ENCODE measurements at places on chromosomes 16 and 17.
A peak's percentile ranks its signal among the peaks of the same experiment; 100 is the strongest.

- no peak for DNase-seq
Measured at GRCh38 chr16:86220561-86220960, 289.8 kb upstream of the FOXF1 start.

DNA sequence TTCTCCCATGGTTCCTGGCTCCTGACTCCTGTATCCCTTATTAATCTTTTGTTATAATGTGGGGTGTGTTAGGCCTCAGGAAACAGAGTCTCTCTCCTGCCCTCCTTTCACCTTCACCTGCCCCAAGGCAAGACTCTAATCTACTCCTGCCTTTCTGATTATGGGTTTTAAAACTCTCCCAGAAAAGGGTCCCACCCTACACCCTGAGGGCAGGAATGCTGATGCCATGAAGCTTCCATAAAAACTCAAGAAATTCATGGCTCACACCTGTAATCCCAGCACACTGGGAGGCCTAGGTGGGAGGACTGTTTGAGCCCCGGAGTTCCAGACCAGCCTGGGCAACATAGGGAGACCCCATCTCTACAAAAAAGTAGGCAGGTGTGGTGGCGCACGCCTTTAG is 18.6 kb upstream of the SRCAP start:
- no peak for DNase-seq

DNA sequence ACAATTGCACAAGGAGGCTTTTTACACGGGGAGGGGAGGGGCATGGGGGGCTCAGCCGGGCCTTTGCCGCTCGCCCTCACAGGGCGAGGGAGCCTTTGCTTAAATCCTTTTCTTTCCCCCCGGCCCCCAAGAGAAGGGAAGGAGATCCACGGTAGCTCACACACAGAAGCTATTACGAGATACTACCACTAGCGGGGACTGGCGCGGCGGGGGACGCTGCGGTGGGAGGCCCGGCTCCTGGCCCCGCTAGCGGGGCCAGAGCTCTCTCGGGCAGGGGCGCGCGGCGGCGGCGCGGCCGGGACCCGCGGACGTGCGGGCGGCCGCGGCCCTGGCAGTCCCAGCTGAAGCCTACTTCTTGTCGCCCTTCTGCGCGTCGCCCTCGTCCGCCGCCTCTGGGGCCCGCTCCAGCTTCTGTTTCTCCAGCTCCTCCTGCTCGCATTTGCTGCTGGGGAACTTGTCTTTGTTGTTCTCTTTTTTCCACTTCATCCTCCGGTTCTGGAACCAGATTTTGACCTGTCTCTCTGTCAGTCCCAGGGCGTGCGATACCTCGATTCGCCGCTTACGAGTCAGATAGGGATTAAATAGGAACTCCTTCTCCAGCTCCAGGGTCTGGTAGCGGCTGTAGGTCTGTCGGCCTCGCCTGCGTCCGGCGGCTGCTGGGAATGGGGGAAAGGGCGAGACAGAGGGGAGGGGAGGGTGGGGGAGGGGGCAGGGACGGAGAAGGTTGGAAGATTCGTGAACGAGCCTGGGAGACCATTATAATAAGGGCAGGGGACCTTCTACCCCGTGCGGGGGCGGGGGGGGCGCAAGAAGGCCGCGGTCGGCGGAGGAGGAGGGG is 2.0 kb downstream of the HOXB8 start:
- DNase-seq = no peak

GRCh38 chr16:27449434-27450195 is 47.6 kb downstream of the IL21R start:
- DNase-seq = peak; percentile 87

DNA sequence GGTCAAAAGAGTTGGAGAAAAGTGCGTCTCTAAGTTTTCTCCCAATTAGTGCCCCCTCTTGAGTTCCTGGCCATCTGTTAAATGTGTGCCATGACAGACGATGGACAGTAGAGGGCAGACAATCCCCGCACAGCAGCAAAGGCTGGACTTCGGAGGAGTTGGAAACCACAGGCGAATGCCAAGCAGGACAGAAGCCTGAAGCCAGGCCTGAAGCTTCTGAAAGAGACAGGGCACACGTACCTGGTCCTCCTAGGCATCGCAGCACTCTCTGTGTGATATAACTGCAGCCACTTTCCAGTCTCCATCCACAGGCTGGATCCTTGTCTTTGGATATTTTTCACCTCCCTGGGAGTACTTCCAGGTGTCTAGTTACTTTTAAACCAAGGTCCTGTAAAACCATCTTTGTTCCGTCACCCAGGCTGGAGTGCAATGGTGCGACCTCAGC is 14.5 kb downstream of the C17orf100 start:
- DNase-seq = peak; percentile 53

DNA sequence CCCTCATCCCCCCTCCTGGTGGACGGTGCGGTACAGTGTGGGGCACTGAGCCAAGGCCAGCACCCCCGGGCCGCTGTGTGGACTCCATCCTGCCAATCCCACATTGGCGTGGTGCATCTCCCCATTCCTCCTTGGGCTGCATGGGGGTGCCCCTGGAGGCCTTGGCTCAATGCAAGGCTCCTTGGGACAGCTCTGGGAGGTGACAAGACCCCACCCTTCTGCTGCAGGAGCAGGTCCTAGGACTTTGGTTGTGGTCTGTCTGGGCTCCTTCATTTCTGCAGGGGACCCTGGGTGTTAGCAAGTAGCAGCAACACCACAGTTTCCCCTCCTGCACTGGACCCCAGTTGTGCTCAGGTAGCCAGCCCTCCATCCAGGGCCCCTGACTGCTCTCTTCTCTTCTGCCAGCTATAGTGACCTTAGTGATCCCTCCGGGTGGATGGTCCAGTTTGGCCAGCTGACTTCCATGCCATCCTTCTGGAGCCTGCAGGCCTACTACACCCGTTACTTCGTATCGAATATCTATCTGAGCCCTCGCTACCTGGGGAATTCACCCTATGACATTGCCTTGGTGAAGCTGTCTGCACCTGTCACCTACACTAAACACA is 1.3 kb downstream of the PRSS21 start:
- no peak for DNase-seq

DNA sequence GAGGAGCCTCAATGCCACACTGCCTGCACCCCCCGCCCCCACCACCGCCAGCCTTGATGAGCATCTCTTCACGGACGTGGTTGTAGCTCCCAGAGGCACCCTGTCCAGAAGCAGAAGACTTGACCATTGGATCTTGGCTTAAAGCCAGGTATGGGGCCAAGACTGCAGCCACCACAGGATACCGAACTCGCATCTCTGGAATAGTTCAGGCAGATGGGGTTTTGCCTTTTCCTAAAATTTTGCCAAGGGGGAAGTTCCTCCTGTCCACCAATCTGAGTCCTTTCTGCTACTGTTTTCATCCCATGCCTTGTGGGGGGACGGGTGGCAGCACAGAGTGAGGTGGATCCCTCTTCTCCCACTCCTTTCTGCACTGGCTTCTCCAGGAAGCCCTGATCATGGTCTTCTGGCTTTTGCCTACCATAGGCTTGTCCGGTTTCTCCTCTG is 939 bp downstream of the CORO6 start:
- no peak for DNase-seq

- no peak for DNase-seq
Measured at GRCh38 chr17:75834279-75834920, 9.8 kb downstream of the UNC13D start.

DNA sequence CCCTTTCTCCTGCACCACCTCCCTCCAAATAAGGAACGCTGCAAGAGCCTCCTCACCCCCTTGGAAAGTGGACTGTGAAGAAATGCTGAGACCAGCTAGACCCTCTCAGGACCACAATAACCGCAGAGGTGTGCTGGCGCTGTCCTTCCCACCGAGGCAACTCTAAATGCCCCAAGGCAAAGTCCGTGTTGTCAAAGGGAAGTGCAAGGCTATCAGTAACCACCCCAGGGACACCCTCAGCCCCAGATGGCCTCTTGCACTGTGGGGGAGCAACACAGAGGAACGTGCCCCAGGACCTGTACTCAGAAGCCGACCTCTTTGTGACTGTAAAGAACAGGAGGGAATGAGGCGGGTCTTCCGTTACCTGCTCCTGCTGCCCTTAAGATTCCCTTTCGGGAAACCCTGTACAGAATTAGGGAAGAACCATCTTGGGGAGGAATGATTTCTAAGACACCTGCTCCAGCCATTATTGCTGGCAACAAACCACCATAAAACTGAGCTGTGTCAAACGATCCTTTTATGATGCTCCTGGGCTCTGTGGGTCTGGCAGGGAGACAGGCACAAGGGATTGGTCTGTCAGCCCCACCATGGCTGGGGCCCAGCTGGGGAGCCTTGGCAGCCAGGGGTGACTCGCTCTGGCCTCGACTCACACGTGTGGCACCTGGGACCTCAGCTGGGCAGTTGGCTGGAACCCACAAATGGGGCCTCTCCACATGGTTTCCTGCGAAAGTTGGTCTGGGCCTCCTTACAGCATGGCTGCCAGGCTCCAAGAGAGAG is 14.6 kb upstream of the MED9 start:
- no peak for DNase-seq

DNA sequence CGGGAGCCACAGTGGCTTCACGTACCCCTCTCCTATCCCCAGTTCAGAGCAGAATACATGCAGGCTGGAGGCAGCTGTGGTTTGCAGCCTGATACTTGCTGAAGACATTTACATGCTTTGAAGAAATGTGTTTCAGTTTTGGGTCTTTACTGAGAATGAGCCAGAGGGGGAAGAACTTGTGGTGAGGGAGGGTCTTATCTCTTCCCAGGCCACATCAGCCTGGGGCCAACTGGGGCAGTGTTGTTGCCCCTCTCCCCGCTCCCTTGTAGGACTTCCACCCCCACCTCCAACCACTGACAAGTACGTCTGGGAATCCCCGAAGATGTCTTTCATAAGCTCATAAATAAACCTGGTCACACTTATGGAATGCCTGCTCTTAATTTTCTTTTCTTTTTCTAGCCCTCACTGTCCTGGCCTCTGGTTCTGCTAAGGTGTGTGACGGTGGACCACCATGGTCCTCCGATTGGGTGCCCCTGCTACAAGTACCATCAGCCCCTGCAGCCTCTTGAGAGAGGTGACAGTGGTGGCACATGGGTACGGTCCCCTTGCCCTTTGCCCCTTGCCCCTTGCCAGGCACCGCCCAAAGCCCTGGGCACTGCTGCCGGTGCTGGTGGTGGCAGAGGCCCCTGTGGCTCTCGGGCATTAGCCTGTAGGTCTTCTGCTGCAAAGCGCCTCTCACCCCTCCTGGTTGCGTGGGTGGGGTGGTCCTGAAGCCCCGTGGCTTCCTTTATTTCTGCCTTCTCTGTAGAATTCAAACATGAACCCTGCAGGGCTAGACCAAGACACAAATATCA is 144.8 kb upstream of the RPH3AL start:
- no peak for DNase-seq

GRCh38 chr17:49036270-49036626 is 39.1 kb downstream of the IGF2BP1 start:
- DNase-seq = no peak

- DNase-seq = no peak
Measured at GRCh38 chr17:50221864-50222545, 20.6 kb upstream of the COL1A1 start.

- peak; percentile 33 for DNase-seq
Measured at GRCh38 chr17:1561420-1562175, 994 bp downstream of the PITPNA start.

- peak; percentile 12 for DNase-seq
Measured at GRCh38 chr16:89784406-89784805, 32.0 kb downstream of the FANCA start.

- no peak for DNase-seq
Measured at GRCh38 chr17:42071810-42072209, 21.4 kb upstream of the C17orf113 start.

DNA sequence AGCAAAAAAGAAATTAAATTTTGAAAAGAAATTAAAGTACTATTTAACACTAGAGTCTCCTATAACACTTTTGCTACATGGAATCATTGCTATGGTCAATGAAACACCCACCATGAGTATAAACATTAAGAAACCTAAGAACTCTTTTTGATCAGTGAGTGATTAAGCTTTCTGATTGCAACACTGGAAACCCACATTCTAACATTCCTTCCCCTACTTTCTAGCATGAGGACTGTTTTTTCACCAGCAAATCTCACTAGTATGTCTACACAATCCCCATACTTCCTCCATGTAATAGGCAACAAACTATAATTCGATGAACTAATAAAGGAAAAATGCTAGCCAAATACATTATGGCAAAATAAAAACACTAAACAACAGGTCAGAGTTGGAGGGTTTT is 54.7 kb downstream of the SKAP1 start:
- no peak for DNase-seq

- no peak for DNase-seq
Measured at GRCh38 chr17:47278561-47278960, 24.9 kb downstream of the ITGB3 start.

GRCh38 chr17:57391857-57392471 is 135.6 kb downstream of the MSI2 start:
- DNase-seq = no peak

- no peak for DNase-seq
Measured at GRCh38 chr17:61425682-61426481, 26.2 kb downstream of the TBX2 start.

DNA sequence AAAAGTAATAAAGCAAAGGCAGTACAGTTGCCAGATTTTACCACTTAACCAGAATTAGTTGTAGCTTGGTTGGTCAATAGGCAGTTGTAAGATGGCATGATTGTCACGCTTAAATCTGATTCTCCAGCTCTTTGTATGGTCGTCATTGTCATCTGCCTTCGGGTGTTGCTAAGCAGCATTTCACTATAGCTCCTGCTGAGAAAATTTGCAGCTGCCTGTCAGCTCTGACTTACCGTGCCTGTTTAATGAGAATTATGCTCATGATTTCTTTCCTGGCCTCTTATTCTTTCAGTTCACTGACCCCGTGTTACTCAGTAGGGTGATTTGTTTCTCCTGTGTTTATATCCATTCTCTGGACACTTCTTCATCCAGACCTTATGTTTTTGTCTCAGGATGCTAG is 66.7 kb downstream of the TANGO6 start:
- no peak for DNase-seq

DNA sequence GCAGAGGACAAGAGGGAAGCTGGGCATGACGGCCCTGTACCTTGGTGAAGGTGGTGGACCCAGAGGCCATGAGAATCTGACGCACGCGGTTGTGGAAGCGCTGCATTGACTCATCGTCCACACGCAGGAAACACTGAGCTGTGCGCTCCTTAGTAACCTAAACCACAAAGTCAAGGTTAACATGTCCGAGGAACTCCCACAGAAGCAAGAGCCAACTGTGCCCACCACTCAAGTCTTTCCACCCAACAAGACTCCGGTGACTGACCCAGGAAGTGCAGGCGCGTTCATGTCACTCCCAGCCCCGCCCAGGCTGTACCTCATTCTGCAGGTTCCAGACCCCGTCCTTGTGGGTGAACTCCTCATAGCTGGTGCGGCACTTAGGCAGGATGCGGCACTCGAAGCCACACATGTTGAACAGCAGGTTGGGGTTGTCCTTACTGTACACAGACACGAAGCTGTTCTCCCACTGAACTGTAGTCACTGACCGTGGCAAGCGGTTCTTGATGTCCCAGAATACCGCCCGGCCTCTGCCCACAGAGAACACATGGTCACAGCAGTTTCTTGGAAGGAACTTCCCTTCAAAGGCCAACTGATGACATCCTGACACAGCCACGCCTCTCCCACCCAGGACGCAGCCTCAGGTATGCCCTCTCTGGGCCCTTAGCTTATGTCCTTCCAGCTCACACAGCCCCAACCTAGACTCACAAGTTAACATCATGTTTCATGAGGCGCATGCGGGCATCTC is 11.5 kb downstream of the PRPF8 start:
- no peak for DNase-seq

GRCh38 chr16:1182316-1182671 is 29.4 kb downstream of the CACNA1H start:
- DNase-seq = no peak

GRCh38 chr17:66354472-66354871 is 52.1 kb downstream of the PRKCA start:
- DNase-seq = no peak
